ENCODE measurements at places on chromosomes 6 and 20. TPM values are rescaled to one million over a fixed set of nuclear protein-coding genes. Genes with fewer than 3 reads are reported as not detected.

Gene TMEM217
- total RNA-seq = 6.8 TPM

Gene SNTA1
- 6.1 TPM for total RNA-seq

Gene HTR1B
- total RNA-seq = 57.5 TPM

Gene ZSCAN12
- total RNA-seq = 4.4 TPM

Gene CRYBG1
- 25.0 TPM for total RNA-seq

Gene OR2J3
- not detected for total RNA-seq

Gene ZDHHC14
- 23.6 TPM for total RNA-seq

Gene ANGPT4
- not detected for total RNA-seq

Gene ME1
- total RNA-seq = 29.3 TPM

GRCh38 chr20:44622501-44623270 is 28.8 kb downstream of the ADA start:
- DNase-seq = no peak

DNA sequence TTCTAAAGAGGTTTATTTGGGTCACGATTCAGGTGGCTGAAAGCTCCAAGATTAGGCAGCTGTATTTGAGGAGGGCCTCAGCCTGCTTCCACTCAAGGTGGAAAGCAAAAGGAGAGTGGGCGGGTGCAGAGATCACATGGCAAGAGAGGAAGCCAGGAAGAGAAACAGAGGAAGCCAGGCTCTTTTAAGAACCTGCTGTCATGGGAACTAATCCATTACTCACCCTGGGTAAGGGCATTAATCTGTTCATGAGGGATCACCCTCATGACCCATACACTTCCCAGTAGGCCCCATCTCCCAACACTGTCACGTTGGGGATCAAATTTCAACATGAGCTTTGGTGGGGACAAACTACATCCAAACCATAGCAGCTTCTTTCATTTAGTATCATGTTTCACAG is 53.9 kb downstream of the DHX35 start:
- DNase-seq = no peak

DNA sequence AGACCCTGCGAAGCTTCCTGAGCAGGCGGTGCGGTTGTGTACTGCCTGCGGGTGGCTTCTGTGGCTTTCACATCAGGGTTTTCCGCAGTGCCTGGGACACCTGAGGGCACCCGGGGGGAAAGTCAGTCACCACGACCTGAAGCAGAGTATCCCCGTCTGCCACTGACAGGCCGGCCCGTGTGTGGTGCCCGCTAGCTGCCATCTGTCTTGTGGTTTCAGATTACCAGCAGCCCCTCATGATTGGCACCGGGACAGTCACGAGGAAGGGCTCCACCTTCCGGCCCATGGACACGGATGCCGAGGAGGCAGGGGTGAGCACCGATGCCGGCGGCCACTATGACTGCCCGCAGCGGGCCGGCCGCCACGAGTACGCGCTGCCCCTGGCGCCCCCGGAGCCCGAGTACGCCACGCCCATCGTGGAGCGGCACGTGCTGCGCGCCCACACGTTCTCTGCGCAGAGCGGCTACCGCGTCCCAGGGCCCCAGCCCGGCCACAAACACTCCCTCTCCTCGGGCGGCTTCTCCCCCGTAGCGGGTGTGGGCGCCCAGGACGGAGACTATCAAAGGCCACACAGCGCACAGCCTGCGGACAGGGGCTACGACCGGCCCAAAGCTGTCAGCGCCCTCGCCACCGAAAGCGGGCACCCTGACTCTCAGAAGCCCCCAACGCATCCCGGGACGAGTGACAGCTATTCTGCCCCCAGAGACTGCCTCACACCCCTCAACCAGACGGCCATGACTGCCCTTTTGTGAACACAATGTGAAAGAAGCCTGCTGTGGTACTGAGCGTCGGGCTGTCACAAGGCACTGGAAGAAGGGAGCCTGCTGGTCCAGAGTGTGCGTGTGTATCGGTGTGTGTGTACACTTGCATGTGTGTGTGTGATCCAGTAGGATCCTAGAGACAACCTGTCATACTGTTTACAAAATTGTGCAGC is 54.4 kb downstream of the GOPC start:
- peak; percentile 64 for DNase-seq

DNA sequence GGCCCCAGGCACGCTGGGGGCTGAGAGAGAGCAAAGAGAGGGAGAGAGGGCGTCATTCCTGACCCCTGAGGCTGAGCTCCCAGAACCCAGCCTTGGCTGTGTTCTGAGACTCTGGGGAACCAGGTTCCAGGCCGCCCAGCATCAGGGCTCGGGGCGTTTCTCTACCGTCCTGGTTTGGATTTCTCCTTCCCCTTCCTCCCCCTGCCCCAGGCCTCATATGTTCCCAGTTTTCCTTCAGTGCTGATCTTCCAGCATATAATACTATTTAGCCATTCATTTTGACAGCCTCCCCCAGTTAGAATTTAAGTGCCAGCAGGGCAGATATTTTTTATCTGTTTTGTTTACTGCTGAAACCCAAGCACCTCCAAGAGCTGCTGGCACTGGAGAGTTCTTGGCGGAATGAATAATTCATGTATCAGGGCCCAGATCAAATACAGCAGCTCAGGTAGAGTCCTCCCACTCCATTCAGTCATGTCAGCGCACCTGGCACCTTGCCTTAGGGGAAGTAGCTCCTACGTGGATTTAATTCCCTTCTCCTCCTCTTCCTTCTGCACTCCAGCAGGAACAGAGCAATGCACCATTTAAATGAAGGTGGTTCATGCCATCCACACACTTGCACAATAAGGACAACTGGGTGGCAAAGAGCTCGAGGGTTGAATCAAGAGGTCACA is 23.4 kb upstream of the FRMD1 start:
- no peak for DNase-seq

- DNase-seq = no peak
Measured at GRCh38 chr6:7832904-7833750, 77.5 kb downstream of the TXNDC5 start.

- DNase-seq = no peak
Measured at GRCh38 chr20:40880729-40881109, 147.9 kb upstream of the TOP1 start.

DNA sequence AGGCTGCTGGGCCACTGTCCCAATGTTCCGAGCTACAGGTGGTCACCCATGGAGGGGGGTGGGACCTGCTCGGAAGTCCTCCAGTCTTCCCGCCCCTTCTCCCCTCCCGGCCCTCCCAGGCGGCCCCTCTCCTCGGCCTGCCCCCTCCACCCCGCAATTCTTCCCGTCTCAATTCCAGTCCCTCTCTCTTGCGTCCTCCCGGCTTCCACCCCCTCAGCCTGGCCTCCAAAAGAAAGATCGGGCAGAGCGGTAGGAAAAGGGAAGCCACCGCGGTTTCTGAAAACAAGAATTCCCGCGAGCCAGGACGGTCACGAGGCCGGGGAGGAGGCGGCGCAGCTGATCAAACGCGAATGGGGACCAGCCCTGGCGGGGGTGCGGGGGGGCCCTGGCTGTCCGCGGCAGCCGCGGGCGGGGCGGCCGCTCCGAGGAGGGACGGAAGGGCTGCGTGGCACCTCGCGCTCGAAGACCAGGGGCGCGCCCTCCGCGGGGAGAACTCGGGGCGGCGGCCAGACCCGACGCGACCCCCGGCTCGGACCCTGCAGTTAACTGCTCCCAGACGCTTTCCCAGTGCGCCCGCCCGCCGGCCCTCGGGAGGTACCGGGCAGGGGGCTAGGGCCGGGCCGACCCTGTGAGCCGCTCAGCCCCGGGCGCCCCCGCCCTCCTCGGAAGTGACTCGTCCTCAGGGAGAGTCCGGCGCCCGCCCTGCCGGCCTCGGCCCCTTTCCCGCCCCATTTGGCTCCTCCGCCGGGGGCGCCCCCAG is 1.0 kb downstream of the PXDC1 start:
- DNase-seq = peak; percentile 70

DNA sequence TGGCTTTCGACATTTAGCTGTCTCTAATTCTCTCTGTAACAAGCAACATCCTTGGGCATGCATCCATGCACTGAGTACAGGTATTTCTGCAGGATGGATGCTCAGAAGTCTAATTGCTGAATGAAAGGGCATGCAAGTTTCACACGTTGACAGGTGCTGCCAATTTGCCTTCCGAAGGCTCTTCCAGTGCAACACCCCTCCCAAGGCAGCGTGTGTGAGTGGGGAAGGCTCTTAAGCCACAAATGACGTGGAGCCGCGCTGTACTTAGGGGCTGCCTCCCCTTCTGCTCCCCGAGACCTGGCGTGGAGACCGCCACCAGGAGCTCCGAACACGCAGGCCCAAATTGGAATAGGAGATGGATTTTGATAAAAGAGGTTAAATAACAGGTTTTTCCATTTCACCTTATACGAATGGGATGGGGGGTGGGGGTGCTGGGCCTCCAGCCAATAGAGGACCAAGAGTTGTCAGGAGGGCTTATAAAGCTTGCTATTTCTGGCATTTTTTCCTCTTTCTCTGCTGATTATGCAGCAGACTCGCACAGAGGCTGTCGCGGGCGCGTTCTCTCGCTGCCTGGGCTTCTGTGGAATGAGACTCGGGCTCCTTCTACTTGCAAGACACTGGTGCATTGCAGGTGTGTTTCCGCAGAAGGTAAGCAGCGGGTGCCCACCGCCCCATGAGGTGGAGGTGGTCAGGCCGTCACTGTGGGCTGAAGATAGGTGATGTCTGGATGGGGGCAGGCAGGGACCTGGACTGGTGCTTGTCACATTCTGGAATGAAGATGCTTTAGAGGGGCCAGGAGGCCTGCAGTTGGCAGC is 30.9 kb downstream of the TOX2 start:
- DNase-seq = no peak

DNA sequence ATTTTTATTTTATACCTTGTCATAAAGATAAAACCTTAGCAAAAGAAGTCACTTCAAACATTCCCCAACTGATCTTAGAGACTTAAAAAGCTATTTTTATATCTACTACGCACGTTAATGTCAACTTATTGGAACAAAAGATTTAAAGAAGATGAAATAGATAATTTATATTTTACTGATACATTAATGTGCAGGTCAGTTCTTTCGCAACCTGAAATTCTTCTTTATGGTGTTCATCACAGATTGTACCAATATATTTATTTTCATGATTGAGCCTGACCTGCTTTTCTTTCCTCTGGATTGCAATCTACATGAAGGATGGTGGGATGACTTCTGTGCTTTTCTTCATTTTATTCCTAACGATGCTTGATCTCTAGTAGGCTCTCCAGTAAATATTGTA is 596.3 kb downstream of the PHF3 start:
- DNase-seq = no peak

- DNase-seq = no peak
Measured at GRCh38 chr20:53574819-53575218, 18.8 kb downstream of the ZNF217 start.

GRCh38 chr6:157236040-157236725 is 87.1 kb downstream of the TMEM242 start:
- DNase-seq = no peak

DNA sequence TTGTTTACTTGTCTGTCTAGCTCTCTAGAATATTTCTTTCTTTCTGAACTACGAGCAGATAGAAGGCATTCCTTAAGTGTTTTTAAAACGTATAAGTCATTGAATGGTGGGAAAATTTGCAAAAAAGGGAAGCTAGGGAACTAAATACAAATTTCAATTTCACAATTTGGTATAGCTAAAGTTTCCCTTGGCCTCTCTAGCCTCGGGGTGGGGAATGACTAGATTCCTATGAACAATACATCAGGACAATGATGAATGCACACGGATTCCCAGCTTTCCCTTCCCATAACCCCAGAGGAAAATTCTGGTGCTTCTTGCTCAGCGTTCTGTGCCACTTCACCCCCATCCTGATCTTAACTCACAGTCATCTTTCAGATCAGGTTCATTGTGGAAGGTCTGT is 113.3 kb upstream of the ASF1A start:
- no peak for DNase-seq

GRCh38 chr6:74213995-74214394 is 518.0 kb downstream of the CD109 start:
- DNase-seq = no peak

GRCh38 chr20:4942331-4942730 is 59.0 kb downstream of the SLC23A2 start:
- no peak for DNase-seq

DNA sequence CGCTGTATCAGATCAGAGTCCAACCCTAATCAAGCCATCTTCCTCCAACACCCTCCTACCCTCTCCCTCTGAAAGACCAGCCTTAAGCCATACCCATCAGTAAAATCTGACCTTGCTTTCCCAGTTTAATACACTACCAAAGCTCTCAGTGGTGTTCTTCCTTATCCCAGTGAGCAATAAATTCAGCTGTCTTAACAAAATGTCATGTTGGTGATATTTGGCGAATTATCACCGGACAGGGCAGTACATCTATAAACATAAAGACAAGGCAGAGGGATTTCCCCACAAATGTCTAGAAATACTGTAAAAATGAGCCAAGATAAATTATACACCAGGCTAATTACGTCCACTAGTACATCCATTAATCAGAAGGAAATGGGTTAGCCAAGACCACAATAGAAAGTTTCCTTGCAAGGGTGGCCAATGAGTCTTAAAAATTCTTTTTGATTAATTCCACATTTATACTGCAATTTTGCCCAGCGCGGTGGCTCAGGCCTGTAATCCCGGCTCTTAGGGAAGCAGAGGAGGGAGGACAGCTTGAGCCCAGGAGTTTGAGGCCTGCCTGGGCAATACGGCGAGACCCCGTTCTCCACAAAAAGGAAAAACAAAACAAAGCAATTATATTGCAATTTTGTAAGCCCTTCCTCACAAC is 905 bp downstream of the RARS2 start:
- DNase-seq = no peak

DNA sequence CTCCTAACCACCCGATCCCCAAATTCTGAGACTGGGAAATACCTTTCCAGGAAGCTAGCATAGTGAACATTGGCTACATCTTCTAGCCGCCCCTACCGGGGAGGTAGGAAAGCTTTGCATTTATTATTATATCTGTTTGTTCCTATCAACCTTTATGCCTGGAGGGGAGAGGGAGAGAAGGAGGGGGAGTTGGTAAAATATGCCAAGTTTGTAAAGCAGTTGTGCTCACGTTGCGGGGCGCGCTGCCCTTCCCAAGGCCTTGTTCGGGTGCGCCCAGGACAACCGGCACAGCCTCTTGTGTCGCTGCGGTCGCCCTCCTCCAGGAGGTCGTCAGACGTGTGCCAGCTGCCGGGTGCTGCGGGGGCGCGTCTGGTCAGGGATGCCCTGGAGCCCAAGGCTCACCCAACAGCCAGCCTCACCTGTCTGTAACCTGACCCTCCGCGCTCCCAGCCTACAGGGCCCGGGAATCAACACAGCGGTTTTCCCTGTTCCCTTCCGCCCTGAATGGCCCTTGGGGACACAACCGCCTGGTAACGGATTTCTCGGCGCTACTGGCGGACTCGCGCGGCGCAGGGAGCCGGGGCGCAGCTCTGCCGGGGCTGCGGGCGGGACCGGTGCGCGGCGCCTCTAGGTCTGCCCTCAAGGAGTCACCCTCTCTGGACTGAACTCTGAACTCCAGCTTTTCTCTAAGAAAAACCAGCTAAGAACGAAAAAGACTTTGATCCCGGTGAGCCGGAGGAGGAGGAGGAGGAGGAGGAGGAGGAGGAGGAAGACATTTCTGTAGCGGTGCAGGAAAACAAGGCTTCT is 1.1 kb upstream of the OVOL2 start:
- no peak for DNase-seq

All from endothelial cell of umbilical vein (primary cell).